ENCODE measurements at places on chromosomes 1 and 21.
A peak's percentile ranks its signal among the peaks of the same experiment; 100 is the strongest.

- DNase-seq: no peak
These were observed 154.1 kb downstream of the TRABD2B start for GRCh38 chr1:47843059-47843458.

DNA sequence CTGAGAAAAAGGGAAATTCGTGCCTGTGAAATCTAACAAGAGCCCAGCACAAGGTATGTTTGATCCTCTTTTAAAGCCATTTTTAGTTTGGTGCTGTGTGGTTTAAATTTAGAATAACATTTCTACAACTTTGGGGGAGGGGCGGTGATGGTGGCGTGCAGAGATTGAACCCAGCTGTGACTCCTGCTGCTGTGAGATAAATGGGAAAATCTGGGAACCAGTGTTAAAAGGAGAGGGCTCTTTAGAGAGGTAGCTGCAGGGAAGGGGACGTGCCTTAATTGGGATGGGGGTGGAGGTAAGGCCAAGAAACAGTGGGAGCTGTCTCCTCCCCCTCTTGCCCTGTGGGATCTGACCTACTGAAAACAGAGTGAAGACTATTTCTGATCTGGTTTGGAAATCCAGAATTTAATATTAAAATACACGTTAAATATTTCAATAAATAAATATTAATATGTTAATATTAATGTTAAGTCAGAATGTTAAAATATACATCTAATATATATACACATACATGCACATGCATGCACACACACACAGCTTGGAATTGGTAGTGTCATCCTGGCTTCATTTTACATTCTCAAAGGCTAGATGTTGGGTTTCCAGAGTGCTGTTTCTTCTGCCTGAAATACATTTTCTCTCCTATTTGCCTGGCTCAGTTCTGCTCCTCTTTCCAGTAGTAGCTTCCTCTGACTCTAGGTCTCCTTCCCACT lies 30.1 kb upstream of the DNAJC6 start:
- DNase-seq: no peak

DNA sequence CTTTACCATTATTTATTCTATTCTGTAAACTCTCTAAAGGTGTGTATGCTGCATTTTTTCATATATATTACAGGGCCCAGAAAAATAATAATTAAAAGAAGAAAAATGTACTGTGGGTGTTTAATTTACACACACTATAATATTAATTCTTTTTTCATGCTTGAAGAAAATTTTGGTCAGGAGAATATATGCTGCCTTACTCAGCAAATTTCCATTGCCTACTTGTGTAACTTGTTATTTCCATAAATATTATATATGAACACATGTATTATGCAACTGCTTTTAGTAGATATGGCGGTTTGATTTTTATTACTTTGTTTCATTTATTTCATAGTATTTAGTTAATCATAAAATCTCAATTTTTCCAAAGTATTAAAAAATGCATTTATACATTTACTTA lies 46.4 kb upstream of the SERPINC1 start:
- DNase-seq: no peak

GRCh38 chr1:6030132-6030531 lies 15.6 kb upstream of the KCNAB2 start:
- DNase-seq: no peak

DNA sequence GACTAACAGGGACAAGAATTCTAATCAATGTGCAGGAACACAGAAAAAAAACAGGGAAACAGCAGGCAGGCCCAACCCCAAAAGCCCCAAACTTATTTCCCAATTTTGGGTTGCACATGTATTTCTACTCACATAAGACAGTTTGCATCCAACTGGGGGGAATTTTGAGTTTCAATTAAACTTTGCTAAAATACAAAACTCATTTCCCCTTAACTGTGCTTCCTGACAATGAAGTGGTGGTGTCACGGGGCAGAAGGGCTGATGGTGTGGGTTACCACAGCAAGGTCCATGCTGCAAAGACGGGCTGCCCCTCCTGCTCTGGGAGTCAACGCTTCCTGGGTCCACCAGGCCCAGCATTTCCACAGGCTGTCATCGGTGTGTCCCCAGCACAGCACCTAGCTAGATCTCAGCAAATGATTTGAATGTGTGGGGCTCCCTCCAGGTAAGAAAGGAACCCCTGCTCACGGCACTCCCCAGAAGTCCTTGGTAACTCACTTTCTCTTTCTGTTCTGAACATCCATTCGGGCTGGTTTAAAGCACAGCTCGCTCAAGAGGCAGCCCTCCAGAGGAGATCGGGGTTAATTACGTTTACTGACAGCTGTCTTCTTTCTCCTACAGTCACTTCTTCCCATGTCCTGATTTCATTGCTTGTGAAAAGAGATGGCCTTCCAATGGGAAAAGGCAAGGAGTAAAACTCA lies 27.4 kb downstream of the HIVEP3 start:
- no peak for DNase-seq

- DNase-seq: no peak
These were observed 52.5 kb downstream of the ETS2 start for GRCh38 chr21:38858026-38858811.

DNA sequence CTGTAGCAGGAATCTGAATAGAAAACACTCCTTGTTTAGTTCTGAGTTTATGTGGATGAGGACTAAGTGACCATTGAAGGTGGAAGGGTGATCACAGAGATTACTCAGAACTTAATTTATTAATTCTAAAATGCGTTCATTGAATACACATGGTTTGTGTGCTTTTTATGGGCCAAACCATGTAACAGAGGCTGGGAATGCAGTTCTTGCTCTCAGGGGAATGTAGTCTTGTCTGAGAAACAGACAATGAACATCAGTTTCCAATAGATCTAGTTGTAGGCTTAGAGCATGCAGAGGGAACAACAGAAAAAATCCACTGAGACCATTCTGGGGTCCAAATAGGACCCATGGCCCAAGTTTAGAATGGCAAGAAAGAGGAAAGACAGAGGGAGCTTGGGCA lies 46.1 kb downstream of the ITSN1 start:
- DNase-seq: no peak

GRCh38 chr1:112251766-112252506 lies 144.1 kb upstream of the CTTNBP2NL start:
- DNase-seq: no peak

DNA sequence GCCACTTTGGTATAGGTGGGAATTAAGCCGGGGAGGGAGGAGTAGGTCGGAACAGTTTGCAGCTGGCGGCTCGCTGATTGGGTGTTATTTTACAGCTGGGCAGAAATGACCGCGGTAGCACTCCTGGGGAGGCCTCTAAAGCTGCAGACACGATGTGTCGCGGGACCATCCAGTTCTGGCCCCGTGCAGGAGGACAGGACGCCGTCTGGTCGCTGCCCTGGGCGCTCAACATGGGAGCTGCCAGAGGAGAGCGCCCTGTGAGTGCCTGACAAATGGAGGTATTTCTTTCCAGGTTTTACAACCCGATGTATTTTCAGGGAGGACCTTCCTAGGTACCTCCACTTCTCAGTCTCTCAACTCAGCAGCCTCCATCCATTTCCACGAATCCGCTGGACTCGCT lies 46.2 kb downstream of the CDC7 start:
- no peak for DNase-seq

DNA sequence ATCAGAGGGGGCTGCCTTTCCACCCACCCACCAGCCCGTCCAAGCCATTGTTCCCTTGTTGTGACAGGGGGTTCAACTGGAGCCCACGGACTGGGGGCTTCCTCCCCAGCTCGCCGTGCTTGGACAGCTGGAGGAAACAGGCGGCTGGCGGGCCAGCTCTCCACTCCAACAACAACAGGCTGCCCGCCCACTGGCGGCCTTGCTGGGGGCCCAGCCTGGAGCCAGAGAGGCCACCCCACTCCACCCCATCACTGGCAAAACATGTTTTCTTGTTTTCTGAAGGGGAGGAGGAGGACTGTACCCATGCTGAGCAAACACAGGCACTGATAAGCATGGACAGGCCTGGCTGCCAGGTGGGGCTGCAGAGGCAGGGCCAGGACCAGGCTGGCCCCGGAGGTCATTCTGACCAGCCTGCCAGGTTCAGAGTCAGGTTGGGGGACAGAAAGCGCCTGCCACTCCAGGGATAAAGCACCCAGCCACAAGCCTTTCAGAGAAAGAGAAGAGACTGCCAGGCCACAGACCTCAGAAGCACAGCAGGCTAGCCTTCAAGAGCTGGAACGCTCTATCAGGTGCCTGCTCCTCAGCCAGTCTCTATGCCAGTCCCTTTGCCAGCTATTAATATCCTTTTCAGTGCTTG lies 32.8 kb downstream of the GJA4 start:
- no peak for DNase-seq

GRCh38 chr1:156444407-156445001 lies 56.1 kb downstream of the MEF2D start:
- DNase-seq: peak; percentile 13

DNA sequence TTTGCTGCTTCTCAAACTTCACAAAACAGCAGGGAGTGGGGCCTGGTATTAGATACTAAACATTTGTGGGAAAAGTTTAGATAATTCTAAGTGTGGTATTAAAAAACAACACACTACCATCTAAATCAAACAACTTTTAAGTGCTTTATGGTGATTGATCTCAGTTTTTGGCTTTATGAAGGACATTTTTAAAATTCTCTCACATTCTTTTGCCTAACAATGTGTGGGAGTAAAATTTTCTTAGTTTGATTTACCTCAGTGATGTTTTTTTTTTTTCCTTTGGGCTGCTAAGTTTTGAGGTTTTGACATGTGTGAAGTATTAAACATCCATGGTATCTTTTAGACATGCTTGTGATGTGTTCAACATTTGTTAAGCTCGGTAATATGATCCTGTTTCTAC lies 116.2 kb downstream of the DISP1 start:
- no peak for DNase-seq

- DNase-seq: no peak
These were observed 231.8 kb upstream of the IRF2BP2 start for GRCh38 chr1:234841710-234842231.

Measured in NCI-H1436 (cell line).